Heart right ventricle (tissue), 16 donors: ENCODE measurements at places on chromosomes 7 and 10. TPM values are rescaled to one million over a fixed set of nuclear protein-coding genes. Genes with fewer than 3 reads are reported as not detected.

Gene OR6V1
- total RNA-seq = not detected

Gene GPR15LG
- total RNA-seq = not detected

Gene NUTM2D
- 3.1 TPM for total RNA-seq

Gene LRRD1
- total RNA-seq = not detected

Gene ALOX5
- 5.1 TPM for total RNA-seq

Gene WAPL
- 27.3 TPM for total RNA-seq

Gene CADPS2
- 17.8 TPM for total RNA-seq

Gene SPDYE2B
- not detected for total RNA-seq

Gene DNAJC30
- 12.1 TPM for total RNA-seq

Gene MSMB
- total RNA-seq = not detected

Gene PDK4
- total RNA-seq = 174 TPM

Gene CALCR
- not detected for total RNA-seq

Gene TLX1
- not detected for total RNA-seq

Gene MACC1
- total RNA-seq = 0.71 TPM

Gene SPDYE5
- total RNA-seq = not detected

Gene MAGI2
- 5.2 TPM for total RNA-seq

Gene FOXI2
- 0.33 TPM for total RNA-seq

Gene COL17A1
- not detected for total RNA-seq

Gene LRRN3
- 0.78 TPM for total RNA-seq

Gene FAS
- 10.1 TPM for total RNA-seq

Gene ADAMTS14
- 0.08 TPM for total RNA-seq

Gene GPR85
- 1.4 TPM for total RNA-seq

Gene NCF1
- total RNA-seq = 3.0 TPM
